ENCODE measurements at places on chromosomes 6 and 20.

- DNase-seq: no peak
Measured at GRCh38 chr6:47414423-47415167, 63.0 kb upstream of the CD2AP start.

- no peak for DNase-seq
Measured at GRCh38 chr6:148200781-148201180, 141.9 kb upstream of the SASH1 start.

DNA sequence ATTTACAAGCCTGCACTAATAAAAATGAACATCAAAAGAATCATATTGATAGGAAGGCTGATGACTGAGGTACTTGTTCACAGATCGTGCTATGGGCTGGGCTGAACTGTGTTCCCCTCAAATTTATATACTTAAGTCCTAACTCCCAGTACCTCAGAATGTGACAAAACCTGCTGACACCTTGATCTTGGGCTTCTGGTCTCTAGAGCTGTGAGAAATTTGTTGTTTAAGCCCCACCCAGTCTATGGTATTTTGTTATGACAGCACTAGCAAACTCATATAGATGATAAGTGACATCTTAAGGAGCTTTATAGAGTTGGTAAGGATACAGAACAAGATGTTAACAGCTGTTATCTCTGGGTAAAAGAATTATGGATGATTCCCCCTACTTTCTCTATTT lies 13.8 kb downstream of the UBE2V1 start:
- no peak for DNase-seq

GRCh38 chr20:24785141-24786110 lies 163.6 kb upstream of the CST7 start:
- no peak for DNase-seq

DNA sequence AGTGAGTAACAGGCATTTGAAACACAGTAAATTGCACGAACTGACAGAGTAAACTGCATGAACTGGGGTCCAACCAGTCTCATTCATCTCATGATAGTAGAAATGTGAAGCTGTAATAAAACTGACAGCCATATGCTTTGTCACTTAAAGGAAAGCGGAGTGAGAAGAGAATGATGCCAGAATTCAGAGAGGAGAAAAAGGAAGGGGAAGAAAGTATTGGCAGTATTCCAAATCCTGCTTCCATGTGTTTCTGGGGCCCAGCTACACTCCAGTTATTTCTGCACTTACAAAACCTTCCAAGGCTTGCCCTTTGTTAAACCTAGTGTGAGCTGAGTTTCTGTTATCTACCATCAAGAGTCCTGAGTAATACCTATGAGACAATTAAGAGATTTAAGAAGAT lies 17.2 kb downstream of the SNX14 start:
- no peak for DNase-seq
